ENCODE measurements at places on chromosomes 6 and 20.

DNA sequence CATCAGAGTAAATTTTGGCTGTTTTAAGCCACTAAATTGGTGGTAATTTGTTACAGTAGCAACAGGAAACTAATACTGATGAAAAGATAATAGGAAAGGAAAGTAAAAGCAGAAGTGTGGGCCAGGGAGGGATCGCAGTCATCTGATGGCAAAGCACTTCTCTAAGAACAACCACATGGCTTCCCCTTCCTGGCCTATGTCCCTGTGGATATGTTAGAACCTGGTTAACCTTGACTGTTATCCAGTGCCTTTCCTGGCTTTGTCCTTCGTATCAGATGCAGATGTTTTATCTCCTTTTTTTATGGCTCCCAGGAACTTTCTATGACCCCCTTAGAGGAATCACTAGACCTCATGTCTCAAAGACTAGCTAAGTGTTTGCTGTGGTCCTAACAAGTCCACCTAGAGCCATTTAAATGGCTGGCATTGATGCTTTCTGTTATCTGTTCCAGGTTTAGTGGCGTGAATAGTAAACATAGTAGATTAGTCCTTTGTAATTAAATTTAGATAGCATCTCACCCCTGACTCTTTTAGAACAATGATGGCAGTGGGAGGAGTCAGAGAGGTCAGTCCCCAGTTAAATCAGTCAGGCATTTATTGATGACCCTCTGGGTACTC lies 79.2 kb upstream of the PHACTR2 start:
- peak; percentile 41 for DNase-seq

DNA sequence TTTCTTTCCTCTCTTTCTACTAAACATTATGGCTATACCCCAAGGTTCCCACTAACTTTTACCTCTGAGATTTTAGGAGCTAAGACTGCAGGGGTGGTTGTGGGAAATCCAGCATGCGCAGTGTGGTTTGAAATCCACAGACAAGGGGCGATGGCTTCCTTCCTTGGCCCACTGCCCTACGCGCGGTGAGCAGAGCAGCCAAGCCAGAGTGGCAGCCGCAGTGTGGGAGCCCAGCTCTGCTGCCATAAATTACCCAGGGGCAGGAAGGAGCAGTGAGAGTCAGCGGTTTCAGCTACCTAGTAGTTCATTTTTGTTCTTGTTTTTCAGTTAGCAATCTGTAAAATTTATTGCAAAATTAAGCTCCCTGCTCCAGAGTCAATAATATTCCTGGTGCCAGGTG lies 101.4 kb downstream of the BMP2 start:
- DNase-seq = no peak

DNA sequence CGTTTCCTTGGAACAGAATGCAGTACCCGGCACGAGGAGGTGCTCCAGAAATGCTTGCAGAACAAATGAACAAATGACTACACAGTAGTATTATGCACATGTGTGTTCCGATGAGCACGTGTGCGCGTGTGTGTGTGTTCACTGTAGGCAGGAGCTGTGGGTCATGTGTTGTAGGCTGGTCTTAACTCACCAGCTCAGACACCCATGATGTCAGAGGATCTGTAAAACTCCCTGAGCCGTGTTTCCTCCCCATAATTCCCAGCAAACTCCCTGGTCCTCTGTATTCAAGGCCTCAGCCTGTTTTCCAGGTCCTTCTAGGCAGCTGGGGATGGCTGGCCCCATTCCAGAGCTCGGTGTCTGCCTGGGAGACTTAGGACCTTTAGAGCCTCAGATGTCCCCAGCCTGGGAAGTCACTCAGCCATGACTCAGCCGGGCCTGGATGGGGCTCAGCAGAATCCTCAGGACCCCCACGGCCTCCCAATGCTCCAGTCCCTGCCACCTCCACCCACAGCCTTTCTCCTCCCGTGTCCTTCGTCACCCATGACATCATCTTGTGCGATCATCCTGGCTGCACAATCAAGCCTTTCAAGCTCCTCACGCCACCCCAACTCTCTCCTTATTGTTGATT lies 475.0 kb upstream of the SULF2 start:
- DNase-seq = no peak

- DNase-seq = peak; percentile 40
Measured at GRCh38 chr20:19968466-19969073, 48.6 kb upstream of the NAA20 start.

DNA sequence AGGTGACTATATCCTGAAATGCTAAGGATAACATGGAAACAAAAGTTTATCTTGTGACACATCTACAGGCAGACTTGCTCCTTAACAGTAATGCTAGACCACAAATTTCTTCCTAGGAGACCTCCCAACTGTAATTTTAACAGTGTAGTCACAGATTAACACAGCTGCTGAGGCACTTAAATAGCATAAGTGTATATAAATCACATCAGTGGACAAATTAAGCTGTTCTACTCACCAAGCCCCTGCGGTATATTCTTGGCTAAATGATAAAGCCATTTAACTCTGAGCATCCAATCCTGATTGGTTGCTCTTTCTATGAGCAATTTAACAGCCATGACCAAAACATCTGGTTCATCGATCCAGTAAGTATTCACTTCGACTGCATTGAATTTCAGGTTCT lies 73.3 kb upstream of the LYRM2 start:
- no peak for DNase-seq

Data from CD4-positive, alpha-beta T cell treated with Interleukin-2 at 100 ng/mL for 4 hours (primary cell).